Airway epithelial cell (primary cell): ENCODE measurements at places on chromosomes 11 and 22. TPM values are rescaled to one million over a fixed set of nuclear protein-coding genes. Genes with fewer than 3 reads are reported as not detected.

Gene KRTAP5-9
- total RNA-seq = not detected in 2 replicates

Gene RRM1
- 105 and 119 TPM in 2 replicates for total RNA-seq

Gene LRRC75B
- 6.8 and 8.3 TPM in 2 replicates for total RNA-seq

Gene OR6A2
- total RNA-seq = not detected in 2 replicates

Gene ABCG4
- 0.42 and 0.79 TPM in 2 replicates for total RNA-seq

Gene MYO7A
- total RNA-seq = 0.07 TPM in 1 of 2 replicates, not detected in the other

Gene NAA40
- 10.6 and 14.4 TPM in 2 replicates for total RNA-seq

Gene KCNQ1OT1
- total RNA-seq = 0.37 and 0.42 TPM in 2 replicates

Gene IL18
- 59.2 and 62.4 TPM in 2 replicates for total RNA-seq

Gene FOSL1
- total RNA-seq = 63.3 and 87.1 TPM in 2 replicates

Gene RASSF7
- 82.9 and 90.5 TPM in 2 replicates for total RNA-seq

Gene VSIG2
- total RNA-seq = 0.63 and 2.2 TPM in 2 replicates

Gene OR4D5
- total RNA-seq = not detected in 2 replicates

Gene PRG3
- total RNA-seq = not detected in 2 replicates

Gene CTSF
- total RNA-seq = 3.2 and 4.6 TPM in 2 replicates

Gene SPA17
- 16.2 and 19.5 TPM in 2 replicates for total RNA-seq

Gene SCGB1C1
- not detected in 2 replicates for total RNA-seq

Gene MGAT3
- total RNA-seq = 0.37 and 0.85 TPM in 2 replicates

Gene SMTN
- total RNA-seq = 180 and 218 TPM in 2 replicates

Gene LMNTD2
- total RNA-seq = 0.56 and 1.7 TPM in 2 replicates

Gene MOGAT2
- not detected in 2 replicates for total RNA-seq

Gene PANX2
- 0.46 and 0.71 TPM in 2 replicates for total RNA-seq

Gene DLG2
- total RNA-seq = 0.19 and 0.63 TPM in 2 replicates

Gene F2
- not detected in 2 replicates for total RNA-seq

Gene SLCO2B1
- total RNA-seq = 0.07 and 0.09 TPM in 2 replicates

Gene MIOX
- not detected in 2 replicates for total RNA-seq

Gene ST14
- total RNA-seq = 146 and 177 TPM in 2 replicates

Gene GAS2
- total RNA-seq = 1.7 and 3.2 TPM in 2 replicates

Gene MS4A7
- total RNA-seq = not detected in 2 replicates

Gene HTR3A
- not detected in 2 replicates for total RNA-seq

Gene PSMA1
- 181 and 208 TPM in 2 replicates for total RNA-seq

Gene OR51B5
- not detected in 2 replicates for total RNA-seq

Gene OR2AG1
- total RNA-seq = not detected in 2 replicates

Gene OR56A1
- total RNA-seq = not detected in 2 replicates

Gene ART1
- not detected in 2 replicates for total RNA-seq

Gene PDGFB
- 3.0 and 3.3 TPM in 2 replicates for total RNA-seq

Gene MS4A4A
- total RNA-seq = not detected in 2 replicates

Gene PARVA
- 12.1 and 15.5 TPM in 2 replicates for total RNA-seq

Gene AMPD3
- total RNA-seq = 5.9 and 8.6 TPM in 2 replicates

Gene GSTP1
- 3,208 and 4,619 TPM in 2 replicates for total RNA-seq

Gene MPST
- 180 and 211 TPM in 2 replicates for total RNA-seq

Gene TREH
- not detected in 2 replicates for total RNA-seq

Gene KCNK4
- total RNA-seq = not detected in 2 replicates

Gene CCDC73
- 0.19 TPM in 1 of 2 replicates, not detected in the other for total RNA-seq

Gene NLRP10
- 0.28 and 0.71 TPM in 2 replicates for total RNA-seq

Gene CCDC157
- total RNA-seq = 2.4 and 2.9 TPM in 2 replicates

Gene FXYD6
- total RNA-seq = 0.21 TPM in 1 of 2 replicates, not detected in the other

Gene KRTAP5-2
- total RNA-seq = not detected in 2 replicates
